ENCODE measurements at places on chromosomes 13 and 19.

DNA sequence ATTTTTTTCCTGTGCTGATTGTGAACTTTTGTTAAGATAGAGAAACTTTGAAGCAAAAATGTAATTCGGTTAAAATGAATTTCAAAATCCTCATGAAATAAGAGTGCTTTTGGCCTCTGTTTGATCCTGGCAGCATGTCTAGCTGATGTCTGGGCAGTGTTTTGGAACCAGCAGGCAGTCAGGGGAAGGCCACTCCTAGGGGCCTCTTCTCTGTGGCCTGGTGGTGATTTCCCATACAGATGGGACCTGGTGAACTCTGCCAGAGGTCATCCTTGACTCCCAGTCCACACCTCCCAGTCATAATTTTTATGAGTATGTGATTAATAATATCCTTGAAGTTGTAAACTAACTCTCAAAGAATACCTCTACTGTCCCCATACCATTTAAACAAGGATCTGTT, 226.6 kb downstream of the PCCA start:
- DNase-seq, result no peak

DNA sequence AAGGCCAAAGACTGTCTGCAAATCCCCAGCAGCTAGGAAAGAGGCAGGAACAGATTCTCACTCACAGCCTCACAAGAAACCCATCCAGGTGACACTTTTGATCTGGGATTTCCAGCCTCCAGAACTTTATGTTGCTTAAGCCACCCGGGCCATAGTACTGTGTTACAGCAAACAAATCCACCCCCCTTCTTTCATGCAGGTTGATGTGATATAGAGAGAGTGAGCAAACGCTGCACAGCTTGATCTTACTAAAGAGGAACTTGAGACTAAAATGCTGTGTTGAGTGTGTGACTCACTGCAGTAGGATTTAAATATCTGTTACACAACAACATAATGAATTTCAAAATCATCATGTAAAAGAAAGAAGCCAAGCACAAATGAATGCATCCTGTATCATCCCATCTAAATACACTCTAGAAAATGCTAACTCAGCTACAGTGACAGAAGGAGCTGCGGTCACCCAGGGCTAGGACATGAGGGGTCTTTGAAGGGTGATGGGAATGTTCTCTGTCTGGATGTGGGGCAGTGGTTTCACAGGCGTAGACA, 32.2 kb downstream of the RCBTB2 start:
- no peak for DNase-seq

DNA sequence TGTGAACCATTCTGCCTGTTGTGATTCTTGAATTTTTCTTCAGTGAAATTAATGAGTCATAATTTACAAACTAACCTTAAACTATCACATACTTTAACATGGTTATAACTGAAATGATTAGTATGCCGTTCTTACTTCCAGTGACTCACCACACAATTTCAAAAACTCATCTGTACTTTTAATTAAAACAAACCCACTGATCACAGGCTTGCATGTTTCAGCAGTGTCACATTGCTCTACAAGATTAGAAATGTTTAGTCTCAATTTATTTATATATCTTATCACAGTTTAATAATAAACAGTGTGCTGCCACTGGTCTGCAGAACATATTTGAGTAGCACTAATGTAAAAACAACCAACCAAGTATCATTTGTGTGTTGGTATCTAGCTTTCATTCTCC, 2227.9 kb upstream of the PCDH20 start:
- no peak for DNase-seq

DNA sequence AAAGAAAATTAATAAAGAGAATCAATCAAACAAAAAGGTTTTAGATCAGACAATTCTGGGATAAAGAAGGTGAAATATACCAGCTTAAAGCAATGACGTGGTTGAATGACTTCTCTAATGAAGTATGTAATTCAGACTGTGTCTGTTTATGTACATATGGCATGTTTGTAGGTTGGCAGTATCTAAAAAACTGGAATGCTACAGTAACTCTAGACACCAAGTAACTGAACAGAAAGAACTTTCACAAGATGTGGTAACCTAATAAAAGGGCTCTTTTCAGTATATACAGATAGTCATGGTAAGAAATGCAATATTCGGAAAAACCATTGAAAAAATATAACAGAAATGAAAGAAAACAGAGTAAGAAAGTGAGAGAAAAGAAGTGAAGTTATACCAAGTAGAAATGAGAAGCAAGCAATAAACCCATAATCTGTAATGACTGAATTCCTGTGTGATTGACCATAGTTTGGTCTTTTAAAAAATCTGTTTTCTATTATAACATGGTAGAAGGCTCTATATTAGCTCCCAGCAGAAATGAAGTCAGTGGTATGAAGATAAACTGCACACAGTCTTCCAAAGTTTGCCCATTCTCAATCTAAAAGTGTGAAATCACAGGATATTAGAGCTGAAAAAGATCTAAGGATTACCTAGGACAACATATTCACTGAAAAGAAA, 31.4 kb downstream of the ELF1 start:
- DNase-seq, result no peak

DNA sequence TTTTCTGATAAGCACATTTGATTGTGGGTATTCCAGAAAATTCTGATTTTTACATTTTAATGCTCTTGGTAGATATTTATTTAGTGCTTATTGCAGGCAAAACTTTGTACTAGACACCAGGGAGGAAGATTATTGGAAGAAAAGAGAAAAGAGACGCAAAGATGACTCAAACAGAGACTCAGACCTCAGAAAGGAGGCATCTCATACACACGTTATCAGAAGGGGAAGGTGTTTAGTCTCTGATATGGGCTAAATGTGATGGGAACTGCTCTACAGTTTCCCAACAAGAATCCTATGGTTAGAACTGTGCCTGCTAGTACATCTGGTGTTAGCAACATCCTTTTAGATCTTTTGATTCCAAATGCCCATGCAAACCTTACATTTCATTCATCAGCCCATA, 245.6 kb downstream of the KLF5 start:
- DNase-seq, result no peak

GRCh38 chr19:48676887-48677286, 4.1 kb upstream of the NTN5 start:
- no peak for DNase-seq

GRCh38 chr13:99698010-99698815, 196.9 kb downstream of the TM9SF2 start:
- no peak for DNase-seq

DNA sequence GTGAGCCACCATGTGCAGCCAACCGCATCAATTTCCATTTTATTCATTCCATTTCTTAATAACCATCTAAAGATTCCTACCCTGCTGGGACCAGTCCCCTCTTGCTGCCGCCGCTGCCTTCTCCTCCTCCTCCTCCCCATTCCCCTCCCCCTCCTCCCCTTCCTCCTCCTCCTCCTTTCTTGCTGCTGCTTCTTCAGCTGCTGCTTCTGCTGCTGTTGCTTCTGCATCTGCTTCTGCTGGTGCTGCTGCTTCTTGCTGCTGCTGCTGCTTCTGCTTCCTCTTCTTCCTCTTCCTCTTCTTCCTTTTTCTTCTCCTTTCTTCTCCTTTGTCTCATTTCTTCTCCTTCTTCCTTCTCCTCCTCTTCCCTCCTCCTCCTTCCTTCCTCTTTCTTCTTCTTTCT, 20.0 kb upstream of the SPRYD7 start:
- no peak for DNase-seq

GRCh38 chr13:23888658-23889614, at the start of gene MIPEP:
Gene MIPEP (minus strand): TSS chr13:23889400. CDS start chr13:23889320, 80 bp downstream.
- DNase-seq, result peak; percentile 86
